Fibroblast of lung (primary cell): ENCODE measurements at places on chromosomes 1 and 21.

GRCh38 chr1:85319931-85320330 is 43.5 kb upstream of the BCL10 start:
- no peak for DNase-seq

DNA sequence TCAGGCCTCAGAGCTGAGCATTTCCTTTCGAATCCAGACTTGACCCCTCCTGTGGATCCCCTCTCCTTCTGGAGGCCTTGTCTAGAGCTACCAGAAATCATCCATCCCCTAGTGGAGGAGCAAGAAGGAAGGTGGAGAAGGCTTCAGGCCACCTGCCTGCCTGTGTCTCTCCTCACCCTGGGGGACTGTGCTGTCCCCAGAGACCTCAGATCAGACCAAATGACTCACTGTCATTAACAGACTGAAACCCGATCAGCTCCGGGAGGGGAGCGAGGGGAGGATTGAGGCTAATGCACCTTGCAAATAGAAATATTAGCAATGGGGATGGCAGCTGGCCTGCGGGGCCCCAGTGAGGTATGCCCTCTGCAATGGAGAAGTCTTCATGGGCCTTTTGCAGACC is 2.1 kb downstream of the MYBPH start:
- DNase-seq: no peak

- DNase-seq: no peak
These were observed 101.7 kb downstream of the HUNK start for GRCh38 chr21:31974454-31974985.

- no peak for DNase-seq
These were observed 9.9 kb downstream of the TRPM2 start for GRCh38 chr21:44363278-44363677.

DNA sequence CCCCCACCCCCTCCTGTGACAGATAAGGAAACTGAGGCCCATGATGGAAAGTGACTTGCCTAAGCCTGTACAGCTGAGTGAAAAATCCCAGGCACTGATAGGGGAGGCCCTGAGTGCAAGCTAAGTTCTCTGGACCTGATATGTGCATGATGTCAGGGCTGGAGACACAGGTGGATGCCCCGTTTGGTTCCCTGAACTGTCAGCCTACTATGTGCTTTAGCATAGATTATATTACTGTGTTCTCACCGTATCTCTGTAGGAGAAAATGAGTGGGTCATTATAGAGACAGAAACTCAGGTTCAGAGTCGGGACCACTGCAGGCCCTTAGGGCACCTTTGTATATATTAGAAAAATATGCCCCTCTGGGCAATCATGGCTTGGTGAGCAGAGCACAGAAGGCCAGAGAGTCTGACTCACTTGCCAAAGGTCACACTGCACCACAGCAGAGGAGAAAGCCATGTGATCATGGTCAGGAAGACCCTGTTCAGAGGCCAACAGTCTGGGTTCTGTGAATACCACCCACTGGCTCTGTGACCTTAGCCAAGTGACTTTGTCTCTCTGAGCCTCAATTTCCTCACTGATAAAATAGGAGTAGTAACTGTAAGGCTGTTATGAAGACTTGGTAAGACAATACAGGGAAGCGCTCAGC is 145.8 kb upstream of the WNT4 start:
- DNase-seq: no peak
